ENCODE measurements at places on chromosomes 13 and 19.

DNA sequence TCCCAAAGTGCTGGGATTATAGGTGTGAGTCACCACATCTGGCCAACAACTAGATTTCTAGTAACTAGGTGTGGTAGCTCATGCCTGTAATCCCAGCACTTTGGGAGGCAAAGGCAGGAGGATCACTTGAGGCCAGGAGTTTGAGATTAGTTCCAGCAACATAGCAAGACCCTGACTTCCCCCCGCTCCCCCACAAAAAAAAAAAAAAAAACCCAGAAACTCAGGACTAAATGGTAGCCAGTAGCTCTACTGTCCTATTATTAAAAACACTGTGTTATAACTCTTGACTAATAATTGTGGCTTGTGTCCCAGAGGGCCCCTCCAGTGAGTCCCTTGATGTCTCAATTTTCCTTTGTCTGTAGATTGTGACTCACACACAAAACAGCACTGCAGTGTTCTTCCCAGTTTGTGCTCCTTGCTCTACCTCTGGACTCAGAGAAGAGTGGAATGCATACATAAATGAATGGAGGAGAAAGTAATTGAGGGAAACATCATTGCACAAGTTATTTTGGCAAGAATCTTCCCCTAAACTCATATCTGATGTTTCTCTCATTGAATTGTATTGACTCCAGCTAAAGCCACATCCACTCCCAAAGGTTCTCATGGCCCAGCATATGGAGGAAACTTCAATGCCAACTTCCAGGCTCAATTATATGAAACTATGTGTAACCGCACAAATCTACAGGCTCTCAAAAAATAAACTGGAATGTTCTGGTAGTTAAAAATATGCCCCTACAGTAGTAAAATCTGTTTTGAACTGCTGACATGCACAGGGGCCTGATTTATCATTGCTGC is 8.8 kb downstream of the TPT1 start:
- no peak for DNase-seq

DNA sequence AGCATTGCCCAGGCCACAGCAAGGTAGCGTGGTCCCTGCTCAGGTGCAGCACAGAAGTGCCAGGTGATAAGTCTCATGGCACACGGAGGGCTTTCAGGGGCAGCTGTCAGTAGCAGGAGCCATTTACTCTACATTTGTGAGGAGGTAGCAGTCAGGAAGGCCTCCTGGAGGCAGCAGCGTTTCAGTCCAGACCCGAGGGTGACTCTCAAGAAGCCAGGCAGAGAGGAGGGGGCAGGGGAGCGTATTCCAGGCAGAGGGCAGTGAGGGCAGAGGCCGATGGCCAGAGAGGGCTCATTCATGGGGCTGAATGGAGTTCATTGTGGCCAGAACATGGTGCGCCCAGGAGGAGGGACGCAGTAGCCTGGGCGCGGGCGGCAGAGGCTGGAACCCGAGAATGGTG is 8.9 kb downstream of the PIAS4 start:
- DNase-seq: no peak

DNA sequence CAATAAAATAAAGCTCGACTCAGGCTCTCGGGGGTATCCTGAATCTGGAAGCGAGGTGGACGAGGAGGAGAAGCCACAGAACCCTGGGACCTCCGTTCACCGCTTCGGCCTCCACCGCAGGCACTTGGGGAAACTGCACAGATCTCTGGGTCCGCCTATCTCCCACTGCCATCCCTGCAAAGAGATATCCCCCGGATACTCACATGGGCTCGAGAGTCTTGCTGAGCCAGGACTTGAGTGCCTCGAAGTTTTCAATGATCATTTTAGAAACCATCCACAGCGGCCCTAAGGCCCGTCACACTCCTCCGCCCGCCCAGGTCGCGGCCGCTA is 589 bp downstream of the RBM26 start:
- DNase-seq: no peak

- no peak for DNase-seq
These were observed 547.7 kb upstream of the KLF12 start for GRCh38 chr13:74681891-74682290.

DNA sequence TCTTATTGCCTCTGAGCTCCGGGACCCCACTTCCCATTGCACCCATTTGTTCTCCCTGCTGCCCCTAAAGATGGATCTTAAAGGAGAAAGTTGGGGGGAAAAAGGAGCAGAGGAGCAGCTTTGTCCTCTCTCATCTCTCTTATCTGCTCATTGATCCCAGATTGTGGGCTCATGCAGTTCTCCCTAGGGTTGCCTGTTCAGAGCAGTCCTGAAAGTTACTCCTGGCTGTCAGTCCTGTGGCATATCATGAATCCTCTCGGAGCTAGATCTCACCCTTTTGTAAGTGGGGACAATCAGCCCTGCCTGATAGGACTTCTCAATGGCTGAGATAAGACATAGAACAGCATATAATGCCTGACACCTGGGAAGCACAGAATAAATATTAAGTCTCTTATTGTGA is 440.3 kb downstream of the IRS2 start:
- DNase-seq: no peak

DNA sequence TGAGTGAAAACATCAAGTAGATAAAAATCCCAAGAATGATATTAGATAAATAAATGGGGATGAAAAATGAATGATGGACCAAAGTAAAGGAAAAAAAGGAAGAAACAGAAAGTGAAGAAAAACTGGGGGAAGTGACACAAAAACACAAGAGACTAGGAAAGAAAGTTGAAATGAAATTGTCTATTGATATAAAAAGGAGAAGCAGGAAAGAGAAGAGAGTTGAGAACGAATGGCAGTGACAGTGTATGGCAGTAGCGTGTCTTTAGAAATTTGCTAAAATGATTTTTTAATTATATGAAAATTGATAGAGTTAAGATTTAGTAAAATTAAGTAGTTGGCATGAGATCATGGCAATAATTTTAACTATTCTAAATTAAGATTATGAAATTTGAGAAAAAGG is 36.3 kb upstream of the SGCG start:
- no peak for DNase-seq

DNA sequence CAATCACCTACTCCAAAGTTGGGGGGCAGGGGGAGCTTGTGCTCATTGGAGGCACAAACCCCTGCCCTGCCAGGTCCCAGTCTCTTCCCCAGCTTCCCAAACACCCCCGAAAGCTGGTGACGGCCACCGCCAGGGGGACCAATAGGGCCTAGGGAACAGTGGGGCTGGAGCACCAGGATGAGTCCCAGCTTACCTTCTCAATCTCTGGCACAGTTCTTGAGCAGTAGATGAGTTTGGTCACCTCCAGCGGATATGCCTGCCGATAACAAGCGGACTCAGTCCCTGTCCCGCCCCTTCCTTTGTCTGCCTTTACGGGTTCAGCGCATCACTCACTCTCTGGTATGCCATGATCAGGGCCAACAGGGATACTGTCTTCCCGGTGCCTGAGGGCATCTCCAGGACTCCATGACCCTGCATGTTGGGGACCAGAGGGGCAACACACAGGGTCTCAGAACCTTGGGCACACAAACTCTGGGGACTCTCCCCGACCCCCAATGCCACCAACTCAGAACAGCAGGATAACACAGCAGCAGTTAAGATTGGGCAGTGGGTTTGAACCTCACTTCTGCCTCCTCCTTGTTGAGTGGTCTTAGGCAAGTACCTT is 1.5 kb downstream of the ERCC2 start:
- no peak for DNase-seq

- DNase-seq: no peak
These were observed 36.8 kb upstream of the SOX21 start for GRCh38 chr13:94749162-94749561.

DNA sequence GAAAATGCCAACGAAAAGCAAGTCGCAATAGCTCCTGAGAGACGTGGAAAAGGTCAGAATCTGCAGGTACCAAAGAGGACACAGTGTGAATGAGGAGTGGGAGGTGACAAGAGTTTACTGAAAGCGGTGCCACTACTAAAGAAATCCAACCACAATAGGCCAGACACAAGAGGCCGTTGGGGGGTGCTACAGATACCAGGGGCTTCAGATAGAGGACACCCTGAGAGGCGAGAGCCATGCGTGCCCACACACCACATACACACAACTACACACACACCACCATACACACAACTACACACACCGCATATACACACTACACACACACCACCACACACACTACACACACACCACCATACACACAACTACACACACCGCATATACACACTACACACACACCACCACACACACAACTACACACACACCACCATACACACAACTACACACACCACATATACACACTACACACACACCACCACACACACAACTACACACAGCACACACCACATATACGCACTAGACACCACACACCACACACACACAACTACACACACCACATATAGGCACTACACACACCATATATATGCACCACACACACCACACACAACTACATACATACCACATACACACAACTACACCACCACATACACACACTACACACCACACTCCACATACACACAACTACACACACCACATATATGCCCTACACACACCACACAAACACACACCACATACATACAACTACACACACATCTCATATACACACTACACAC is 28.5 kb downstream of the CRYL1 start:
- DNase-seq: no peak

DNA sequence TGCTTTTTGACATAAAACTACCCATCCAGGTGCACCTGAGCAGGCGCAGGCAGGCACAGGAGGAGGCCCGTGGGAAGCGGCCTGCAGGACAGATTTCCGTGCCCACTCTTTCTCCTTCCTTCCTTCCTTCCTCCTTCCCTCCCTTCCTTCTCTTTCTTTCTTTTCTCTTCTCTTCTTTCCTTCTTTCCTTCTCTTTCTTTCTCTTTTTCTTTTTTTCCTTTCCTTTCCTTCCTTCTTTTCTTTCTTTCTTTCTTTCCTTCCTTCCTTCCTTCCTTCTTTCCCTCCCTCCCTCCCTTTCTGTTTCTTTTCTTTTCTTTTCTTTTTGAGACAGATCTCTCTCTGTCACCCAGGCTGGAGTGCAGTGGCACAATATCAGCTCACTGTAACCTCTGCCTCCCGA is 21.2 kb upstream of the TMEM255B start:
- no peak for DNase-seq

- DNase-seq: peak; percentile 80
These were observed 617.5 kb upstream of the KLF12 start for GRCh38 chr13:74751739-74752138.

DNA sequence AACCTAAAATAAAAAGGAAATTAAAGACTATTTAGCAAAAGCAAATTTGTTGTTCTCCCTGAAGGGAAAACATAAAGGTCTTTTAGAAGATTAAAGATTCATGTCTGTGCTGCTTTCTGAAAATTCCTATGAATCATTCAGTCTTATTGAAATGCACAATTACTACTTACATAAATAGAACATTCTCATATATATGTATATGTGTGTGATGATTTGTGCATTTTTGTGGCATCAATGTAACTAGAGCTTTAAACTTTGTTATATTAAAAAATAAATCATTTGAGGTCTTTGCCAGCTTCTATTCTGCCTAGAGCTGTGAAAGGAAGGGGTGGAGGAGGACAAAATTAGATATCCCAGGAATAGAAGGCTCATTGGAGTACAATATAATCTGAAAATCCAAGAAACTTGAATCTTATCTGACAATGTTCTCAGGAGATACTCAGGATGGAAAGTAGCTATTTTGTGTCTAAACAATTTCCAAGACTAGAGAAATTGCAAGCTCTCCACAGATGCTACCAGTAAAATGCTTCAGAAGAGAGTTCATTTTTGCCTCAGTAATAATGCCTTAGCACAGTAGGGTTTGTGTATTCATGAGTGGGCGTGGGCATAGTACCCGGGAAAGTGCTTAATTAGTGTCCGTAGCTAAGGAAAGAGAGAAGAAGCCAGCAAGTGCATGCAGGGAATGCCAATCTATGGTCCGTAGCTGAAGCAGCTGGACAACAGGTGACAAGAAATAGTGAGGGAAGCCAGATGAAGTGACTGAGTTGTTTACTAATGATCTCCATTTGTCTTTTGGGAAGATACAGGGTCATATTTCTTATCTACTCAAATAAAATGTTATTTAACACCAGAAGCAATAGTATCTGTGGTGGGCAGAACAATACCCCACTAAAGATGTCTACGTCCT is 395.5 kb upstream of the NBEA start:
- DNase-seq: no peak

- no peak for DNase-seq
These were observed 102.5 kb downstream of the FLT1 start for GRCh38 chr13:28392428-28392827.
